ENCODE measurements at places on chromosomes 5 and 9.

DNA sequence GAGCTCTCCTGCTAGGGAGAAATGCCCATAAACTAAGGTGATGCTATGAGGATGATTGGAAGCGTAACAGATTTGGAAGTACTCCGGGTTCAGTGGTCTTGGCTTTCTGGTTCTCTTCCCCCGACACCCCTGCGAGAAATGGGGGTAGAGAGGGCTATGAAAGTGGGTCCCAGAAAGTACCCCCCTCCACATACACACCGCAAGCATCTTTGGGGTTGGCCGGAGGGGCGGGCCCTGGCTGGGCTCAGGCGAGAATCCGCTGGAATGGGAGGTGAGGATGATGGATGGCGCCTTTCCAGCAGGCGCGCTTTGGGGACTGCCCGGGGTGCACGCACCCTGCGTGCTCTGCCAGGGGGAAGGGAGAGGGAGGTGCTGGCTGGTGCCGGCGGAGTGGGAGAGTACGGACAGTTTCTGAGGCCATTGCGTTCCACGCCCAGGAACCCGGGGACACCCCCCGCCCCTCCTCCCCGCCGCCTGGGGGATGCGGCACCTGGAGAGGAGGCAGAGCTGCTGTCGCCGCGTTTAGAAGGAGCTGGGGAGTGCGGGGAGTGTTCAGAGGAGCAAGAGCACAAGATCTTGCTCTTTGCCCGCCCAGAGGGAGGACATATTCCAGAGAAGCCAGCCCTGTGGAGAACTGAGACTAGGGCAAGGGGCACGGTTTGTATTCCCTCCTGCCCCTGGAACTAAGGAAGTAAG, 1.9 kb downstream of the PCSK5 start:
- DNase-seq: no peak

- no peak for DNase-seq
These were observed 327.1 kb upstream of the MPDZ start for GRCh38 chr9:13606586-13606985.

DNA sequence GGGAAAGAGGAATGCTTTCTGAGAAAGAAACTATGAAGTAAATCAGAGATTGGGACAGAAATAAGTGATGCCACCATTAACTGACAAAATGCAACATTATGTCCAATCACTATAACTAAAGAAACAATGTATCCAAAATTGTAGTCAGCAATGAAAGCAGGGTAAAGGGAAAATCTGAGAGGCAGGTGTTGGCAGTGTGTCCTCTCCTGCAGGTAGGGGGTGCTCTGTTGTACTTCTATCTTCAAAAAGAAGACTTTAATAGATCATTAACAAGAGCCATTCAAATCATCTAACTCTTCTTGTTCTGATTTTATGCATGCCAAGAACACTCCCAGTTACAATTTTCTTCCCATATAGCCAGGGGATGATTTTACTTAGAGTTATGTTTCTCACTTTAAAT, 1275.7 kb downstream of the PTPRD start:
- no peak for DNase-seq

DNA sequence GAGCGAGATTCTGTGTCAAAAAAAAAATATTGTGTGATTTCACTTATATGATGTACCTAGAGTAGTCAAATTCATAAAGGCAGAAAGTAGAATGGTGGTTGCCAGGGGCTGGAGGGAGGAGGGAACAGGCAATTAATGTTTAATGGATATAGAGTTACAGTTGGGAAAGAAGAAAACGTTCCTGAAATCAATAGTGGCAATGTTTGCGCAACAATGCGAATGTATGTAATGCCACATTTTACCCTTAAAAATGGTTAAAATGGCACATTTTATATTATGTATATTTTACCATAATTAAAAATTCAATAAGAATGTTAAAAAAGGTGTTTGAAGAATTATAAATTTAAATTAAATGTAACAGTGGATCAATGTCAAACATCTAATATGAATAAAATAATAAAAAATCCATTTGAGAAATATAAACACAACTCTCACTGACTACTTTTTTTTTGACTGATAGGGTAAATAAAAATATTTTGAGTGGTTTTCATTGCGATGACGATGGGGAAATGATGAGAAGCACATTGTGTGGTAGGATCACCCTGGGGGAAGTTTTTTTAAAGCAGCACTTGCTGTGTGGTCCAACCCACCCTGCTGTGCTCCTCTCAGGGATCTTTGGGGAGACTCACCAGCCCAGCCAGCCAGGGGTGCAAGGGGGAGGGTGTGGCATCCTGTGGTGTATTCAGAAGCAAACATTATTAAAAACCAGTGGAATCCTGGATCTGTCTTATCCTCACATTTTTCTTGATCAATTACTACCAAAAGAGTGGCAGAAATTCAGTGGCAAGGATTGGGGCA, 4.3 kb downstream of the FYB1 start:
- DNase-seq: no peak

DNA sequence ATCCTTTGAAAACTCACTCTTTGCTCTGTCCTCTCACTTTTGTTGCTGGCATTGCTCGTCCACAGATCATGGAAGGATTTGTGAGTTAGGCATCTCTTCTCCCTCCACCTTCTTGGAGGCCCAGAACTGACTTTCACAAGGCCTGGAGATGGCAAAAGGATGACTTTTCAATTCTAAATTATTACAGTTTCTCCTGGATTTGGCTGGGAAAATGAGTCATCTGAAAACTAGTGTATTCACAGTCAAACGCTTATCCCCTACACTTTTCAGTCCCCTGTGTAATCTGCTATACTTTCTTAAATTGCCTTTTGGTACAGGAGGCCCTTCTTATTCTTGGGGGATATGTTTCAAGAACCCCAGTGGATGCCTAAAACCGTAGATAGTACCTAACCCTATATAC, 35.6 kb downstream of the ADRA1B start:
- DNase-seq: no peak

DNA sequence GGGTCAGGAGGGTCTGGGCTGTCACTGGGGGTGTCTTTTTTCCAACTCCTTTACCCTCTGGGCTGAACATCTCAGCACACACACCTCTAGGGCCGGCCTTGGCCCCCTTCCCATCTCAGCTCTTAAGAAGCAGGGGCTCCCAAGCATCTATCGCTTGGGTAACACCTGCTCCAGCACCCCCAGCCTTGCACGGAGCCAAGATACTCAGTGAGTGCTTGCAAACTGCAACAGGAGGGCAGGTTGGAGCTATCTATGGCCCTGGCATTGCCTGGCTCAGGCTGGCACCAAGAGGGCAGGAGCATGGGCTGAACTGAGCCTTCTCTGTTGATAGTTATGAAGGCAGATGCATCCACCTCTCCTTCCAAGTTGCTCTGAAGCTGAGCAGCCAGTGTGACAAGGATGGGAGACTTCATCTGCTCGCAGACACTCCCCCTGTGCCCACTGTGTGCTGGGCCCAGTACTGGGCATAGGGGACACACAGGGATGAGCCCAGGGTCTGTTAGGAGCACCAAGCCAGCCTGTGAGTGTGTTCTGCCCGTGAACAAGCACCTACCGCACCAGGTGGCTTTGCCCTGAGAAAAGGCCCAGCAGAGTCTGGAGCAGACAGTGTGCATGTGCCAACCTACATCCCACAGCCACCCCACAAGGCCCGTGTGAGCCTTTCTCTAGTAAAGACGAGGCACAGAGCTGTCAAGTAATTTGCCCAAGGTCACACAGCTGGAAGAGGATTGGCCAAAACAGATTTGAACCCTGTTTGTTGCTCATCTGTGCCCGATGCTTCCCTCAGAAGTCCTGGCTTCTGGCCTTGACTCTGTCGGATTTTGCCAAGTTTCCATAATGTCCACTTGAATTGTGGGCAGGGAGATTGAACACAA, 58.2 kb downstream of the PHF2 start:
- no peak for DNase-seq

DNA sequence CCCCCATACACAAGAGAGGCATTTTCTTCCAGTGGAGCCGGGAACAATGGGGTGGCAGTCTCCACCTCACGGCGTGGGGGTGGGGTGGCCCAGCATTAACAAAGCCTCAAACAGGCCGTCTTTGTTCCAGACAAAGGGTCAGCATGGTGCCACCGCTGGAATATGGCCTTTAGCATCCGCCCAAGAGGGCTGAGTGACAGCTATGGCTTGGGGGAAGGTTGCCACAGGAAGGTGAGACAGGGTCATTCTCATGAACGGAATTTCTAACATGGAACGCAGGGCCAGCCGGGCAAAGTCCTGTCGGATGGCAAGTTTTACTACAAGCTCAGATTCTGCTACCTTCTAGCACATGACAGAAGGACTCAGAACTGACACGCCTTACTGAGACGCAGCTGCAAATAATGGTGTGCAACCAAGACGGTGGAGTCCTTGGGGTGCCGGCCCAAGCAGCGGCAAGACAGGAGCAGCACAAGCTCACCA, 64.0 kb downstream of the OTULIN start:
- no peak for DNase-seq

DNA sequence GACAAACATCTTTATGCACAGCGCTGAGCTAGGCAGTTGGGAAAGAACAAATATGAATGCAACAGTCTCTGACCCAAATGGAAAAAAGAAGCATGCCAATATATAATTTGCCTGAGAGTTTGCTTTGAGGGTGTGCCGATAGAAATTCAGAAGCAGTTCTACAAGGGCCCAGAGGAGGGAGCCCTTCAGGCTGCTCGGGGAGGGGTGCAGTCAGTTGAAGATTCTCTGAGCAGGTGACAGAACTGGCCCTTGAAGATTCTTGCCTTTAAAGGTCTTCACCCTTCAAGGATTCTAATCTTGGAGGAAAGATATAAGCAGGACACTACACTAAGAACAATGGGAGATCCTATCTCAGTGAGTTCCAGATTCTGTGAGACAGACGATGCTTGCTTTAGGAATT, 3.7 kb upstream of the PAPPA start:
- DNase-seq: no peak

- no peak for DNase-seq
These were observed 14.6 kb downstream of the NDUFA8 start for GRCh38 chr9:122144836-122145591.

- no peak for DNase-seq
These were observed 772.1 kb upstream of the CDH9 start for GRCh38 chr5:27810458-27810857.

DNA sequence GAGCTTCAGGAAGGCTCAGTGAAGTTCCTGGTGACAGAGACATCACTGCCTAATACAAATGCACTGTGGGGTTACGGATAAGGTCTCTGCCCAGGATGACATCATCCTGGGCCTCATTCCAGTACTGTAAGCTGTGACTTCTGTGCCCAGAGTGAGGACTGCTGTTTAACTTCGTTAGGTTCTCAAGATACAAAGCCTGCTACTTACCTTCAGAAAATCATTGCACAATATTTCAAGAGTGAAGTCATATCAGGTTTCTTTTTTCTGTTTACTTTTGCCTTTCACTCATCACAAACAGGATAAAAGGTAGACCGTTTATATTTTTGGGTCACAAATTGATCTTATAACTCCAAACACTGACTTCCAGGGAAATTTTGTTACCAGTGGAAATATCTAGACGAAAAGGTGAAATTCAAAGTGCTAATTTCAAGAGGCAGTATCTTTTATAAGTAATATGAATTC, 241.2 kb downstream of the PIK3R1 start:
- no peak for DNase-seq

DNA sequence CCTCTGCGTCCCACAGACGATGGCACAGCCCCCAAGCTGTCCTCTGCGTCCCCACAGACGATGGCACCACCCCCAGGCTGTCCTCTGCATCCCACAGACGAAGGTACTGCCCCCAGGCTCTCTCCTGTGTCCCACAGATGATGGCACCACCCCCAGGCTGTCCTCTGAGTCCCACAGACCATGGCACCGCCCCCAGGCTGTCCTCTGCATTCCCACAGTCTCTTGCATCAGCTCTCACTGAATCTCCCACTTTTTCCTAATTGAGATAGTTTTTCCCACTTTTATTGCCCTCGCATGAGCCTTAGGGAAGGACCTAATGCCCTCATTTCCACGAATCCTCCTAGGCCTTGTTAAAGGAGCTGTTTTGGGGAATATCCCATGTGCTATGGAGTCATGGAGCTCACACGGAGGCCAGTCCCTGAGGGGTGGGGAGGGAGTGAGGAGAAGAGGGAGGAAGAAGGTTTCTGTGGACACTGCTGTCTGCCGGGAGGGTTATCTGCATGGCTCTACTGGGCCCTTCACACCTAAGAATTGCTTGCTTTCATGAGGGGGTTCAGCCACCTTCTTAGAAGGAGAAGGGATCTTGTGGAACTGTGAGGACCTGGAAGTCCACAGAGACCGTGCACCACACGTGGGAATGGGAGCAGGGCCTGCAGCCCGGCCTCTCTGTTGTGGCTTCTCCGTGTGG, 58.2 kb upstream of the PTCH1 start:
- DNase-seq: no peak

- DNase-seq: no peak
These were observed 39.0 kb upstream of the ICE1 start for GRCh38 chr5:5383461-5383860.

All from cerebellar nuclear complex (tissue), 1 donor.